Activated B cell treated with CpG ODN at 0.5 μM for 24 hours (primary cell): ENCODE measurements at places on chromosomes 1 and 21.
A peak's percentile ranks its signal among the peaks of the same experiment; 100 is the strongest.

DNA sequence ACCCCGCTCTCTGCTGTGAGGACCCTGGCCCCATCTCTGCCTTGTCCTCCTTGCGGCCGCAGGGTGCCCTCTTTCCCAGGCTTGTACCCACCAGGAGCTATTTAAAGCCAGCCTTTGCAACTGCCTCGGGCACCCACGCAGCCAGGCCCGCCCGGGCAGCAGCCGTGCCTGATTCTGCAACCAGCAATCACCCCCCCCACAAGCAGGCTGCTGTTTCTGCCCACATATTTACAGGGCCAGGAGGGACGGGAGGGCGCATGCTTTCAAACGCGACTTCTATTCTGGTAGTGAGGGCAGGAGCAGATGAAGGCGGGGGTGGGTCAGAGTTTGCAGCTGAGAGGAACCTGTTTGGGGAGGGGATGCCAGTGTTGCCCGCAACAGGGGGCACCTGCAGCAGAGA lies 13.6 kb downstream of the GABRD start:
- H3K27me3 ChIP-seq = peaks cover 8% of the 10 kb centered on the region
- no peak for DNase-seq
- no peaks in the 10 kb centered on the region for H3K36me3 ChIP-seq
- H3K4me1 ChIP-seq = peaks cover 8% of the 10 kb centered on the region

DNA sequence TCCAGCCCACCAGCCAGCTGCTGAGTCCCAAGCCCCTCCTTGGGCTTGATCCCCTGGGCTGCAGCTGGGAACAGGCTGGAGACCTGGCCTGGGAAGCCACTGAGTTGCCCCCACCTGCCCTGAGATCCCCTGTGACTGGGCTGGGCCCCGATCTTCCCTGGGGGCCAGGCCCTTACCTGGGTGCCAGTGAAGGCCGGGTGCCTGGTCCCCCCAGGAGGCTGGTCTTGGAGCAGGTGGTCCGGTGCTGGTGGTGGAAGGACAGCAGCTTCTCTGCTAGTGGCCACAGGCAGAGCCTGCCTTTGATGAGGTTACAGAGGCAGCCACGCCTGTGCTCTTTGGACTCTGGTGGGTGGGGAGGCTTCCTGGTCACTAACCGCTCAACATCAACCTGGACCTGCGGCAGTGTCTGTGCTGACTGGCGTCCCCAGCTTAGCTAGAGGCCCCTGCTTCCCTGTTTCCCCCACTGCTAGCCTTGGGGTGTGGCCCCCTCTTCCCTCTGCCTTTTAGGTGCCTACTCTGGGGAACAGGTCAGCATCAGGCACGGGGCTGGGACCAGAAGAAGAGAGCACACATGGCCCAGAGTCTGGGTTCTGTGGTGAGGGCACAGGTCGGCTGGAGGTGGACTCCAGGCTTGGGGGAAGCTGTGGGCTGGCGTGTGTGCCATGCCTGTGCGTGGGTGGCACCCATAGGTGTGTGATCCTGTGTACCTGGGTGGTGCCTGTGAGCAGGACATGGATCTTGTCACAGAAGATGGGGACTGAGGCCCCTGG lies at the start of gene EPS8L3:
TSS of gene EPS8L3 (minus strand) at position 278 of the 770 bp plus-strand sequence. CDS start 2,174 bp downstream, outside the sequence.
- H3K36me3 ChIP-seq = no peaks in the 10 kb centered on the region
- H3K4me3 ChIP-seq = no peak within 1 kb of the TSS
- H3K27ac ChIP-seq = no peak within 1 kb of the TSS
- H3K4me1 ChIP-seq = no peaks in the 10 kb centered on the region
- no peaks in the 10 kb centered on the region for H3K27me3 ChIP-seq
- DNase-seq = no peak

DNA sequence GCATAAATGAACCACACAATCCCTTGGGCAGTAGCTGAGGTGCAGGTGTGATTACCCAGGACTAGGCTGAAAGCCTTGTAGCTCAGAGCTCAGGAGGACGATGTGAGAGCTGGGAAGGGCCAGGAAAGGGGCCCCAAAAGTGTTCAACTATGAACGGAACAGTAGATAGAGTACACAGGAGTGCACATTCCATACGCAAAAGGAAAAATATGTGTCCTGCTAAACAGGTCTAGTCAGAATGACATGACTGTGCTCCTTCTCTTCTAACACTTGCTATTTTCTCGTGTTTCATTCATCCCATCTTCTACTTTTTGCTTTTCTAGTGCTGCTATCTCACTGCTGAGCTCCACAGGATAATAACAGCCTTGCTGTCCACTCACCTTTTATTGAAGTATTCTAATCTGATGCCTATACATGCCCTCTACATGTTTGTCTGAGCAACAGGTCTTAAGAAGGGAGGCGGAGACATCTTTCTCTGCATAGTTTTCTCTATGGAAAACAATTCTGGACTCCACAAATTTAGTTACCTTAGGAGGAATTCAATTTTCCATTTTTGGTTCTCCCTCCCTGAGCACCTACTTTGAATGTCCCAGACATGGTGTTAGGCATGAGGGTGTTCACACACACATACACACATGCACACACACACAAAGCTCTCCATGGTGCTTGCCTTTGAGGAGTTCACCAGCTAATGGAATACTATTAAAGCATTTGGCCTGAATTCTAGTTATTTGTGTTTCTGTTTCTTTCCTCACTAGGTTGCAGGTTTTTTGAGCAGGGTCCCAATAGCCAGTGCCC lies 3.4 kb downstream of the S100A10 start:
- no peak overlapping the region for H3K4me3 ChIP-seq
- H3K4me1 ChIP-seq = peaks cover 36% of the 10 kb centered on the region
- no peak for DNase-seq
- peaks cover 13% of the 10 kb centered on the region for H3K36me3 ChIP-seq

- peaks cover 43% of the 10 kb centered on the region for H3K27me3 ChIP-seq
- H3K4me1 ChIP-seq = no peaks in the 10 kb centered on the region
- no peak overlapping the region for H3K27ac ChIP-seq
- H3K4me3 ChIP-seq = no peak overlapping the region
These were observed 228.8 kb upstream of the CSF3R start for GRCh38 chr1:36711480-36711879.

GRCh38 chr1:226132728-226133503 lies 53.6 kb downstream of the ACBD3 start:
- H3K4me1 ChIP-seq = peaks cover 76% of the 10 kb centered on the region
- peak overlapping the region; percentile 69 for H3K4me3 ChIP-seq
- H3K27ac ChIP-seq = peak overlapping the region; percentile 96
- H3K27me3 ChIP-seq = no peaks in the 10 kb centered on the region

GRCh38 chr21:35291034-35291433 lies 241.9 kb upstream of the RUNX1 start:
- H3K4me1 ChIP-seq = peaks cover 8% of the 10 kb centered on the region
- H3K36me3 ChIP-seq = no peaks in the 10 kb centered on the region
- DNase-seq = no peak
- no peak overlapping the region for H3K4me3 ChIP-seq
- peaks cover 2% of the 10 kb centered on the region for H3K27me3 ChIP-seq

DNA sequence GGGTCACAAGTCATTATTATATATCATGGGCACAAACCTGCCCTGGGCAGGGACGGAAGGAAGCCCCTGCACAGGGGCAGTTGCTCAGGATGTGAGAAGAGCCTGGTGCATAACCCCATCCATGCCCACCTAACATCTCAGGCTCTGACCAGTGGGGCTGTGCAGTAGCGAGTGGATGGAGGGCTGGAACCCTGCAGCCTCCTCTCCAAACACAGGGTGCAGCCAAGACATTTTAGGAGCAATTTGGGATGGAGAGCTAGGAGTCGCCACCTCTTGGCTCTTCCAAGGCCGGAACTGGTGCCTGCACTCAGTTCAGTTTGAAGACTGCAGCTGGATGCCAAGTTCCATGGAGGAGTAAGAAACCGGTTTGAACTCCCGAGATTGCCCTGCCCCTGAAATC lies 2.8 kb downstream of the MX1 start:
- no peak overlapping the region for H3K4me3 ChIP-seq
- DNase-seq = no peak
- H3K27me3 ChIP-seq = no peaks in the 10 kb centered on the region
- H3K27ac ChIP-seq = no peak overlapping the region
- H3K4me1 ChIP-seq = peaks cover 78% of the 10 kb centered on the region

DNA sequence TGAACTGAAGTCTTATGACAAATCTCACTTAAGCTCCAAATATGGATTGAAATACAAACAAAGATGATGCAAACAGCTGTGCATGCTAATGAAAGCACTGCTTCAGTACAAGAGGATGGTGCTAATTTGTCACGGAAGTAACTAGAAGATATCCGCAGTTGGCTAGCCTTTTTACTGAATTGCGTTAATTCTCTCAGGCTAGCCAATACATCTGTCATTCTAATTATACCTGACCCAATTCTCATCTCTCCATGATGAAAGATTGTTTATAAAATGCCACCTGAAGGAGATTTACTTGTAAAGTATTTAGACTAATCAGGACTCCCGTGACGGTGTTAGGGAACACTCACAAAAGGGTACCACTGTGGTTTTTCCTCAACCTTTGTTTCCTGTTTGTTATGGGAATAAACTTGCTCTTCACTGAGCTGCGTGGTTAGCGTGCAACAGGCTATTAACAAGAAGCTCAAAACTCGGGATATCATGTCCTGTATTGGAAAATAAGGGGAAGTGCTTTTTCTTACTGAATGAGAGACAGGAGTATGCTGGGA lies 162.5 kb downstream of the APP start:
- H3K4me3 ChIP-seq = no peak overlapping the region
- DNase-seq = no peak
- H3K4me1 ChIP-seq = no peaks in the 10 kb centered on the region
- no peak overlapping the region for H3K27ac ChIP-seq
- H3K27me3 ChIP-seq = no peaks in the 10 kb centered on the region

DNA sequence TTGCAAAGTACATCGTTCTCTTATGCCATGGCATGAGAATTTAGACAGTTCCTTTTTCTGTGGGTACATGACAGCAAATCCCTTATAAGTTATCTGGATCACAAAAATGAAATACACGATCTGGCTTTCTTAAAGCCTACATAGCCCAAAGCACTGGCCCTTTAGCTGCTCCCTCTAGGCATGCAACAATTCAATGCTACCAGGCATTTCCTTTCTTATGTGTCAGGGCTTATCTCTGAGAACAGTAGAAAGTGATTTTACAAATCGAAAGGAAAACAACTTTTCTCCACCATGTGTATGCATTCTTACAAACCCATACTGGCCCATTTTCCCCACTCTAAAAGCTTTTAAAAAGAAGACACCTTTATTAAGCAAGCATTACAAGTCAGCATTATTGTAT lies 139.7 kb downstream of the GRIK1 start:
- H3K4me1 ChIP-seq = no peaks in the 10 kb centered on the region
- no peaks in the 10 kb centered on the region for H3K36me3 ChIP-seq
- no peak overlapping the region for H3K27ac ChIP-seq
- H3K4me3 ChIP-seq = no peak overlapping the region
- H3K27me3 ChIP-seq = peaks cover 2% of the 10 kb centered on the region

GRCh38 chr1:186033847-186034271 lies 299.7 kb downstream of the HMCN1 start:
- no peak overlapping the region for H3K4me3 ChIP-seq
- no peaks in the 10 kb centered on the region for H3K36me3 ChIP-seq
- H3K27ac ChIP-seq = no peak overlapping the region
- peaks cover 2% of the 10 kb centered on the region for H3K27me3 ChIP-seq

GRCh38 chr1:113008365-113008714 lies 52.3 kb upstream of the SLC16A1 start:
- H3K4me1 ChIP-seq = no peaks in the 10 kb centered on the region
- H3K4me3 ChIP-seq = no peak overlapping the region
- peaks cover 12% of the 10 kb centered on the region for H3K36me3 ChIP-seq
- no peak overlapping the region for H3K27ac ChIP-seq
- no peaks in the 10 kb centered on the region for H3K27me3 ChIP-seq
- DNase-seq = no peak
